ENCODE measurements at places on chromosomes 2 and 18.

DNA sequence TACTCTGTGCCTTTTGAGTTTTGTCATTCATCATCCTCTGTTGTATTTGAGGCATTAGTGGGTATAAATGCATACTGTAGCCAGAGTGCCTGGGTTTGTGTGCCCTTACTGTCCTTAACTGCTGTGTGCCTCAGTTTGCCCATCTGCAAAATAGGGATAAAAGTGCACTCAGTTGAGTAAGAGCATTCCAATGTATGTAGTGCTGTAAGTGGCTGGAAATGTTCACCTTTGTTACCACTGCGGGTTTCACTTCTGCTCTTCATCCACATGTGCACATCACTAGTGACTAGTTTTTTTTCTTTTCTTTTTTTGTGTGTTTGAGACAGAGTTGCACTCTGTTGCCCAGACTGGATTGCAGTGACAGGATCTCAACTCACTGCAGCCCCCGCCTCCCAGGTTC is 39.9 kb downstream of the PLEKHB2 start:
- no peak for DNase-seq

- no peak for DNase-seq
These were observed 17.5 kb downstream of the BZW1 start for GRCh38 chr2:200829258-200829655.

DNA sequence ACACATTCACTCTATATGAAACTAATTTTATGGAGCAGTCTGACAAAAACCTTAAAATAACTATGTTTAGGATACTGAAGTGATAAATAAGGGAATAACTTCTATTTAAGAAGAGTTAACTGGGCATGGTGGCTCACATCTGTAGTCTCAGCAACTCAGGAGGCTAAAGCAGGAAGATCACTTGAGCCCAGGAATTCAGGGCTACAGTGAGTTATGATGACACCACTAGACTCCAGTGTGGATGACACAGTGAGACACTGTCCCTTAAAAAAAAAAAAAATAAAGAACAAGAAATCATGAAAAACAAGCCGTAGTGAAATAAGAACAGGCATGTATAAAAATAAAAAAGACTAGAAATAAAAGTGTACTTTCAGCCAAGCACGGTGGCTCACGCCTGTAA is 82.0 kb downstream of the THADA start:
- no peak for DNase-seq

GRCh38 chr2:195899226-195899625 is 169.4 kb downstream of the DNAH7 start:
- peak; percentile 52 for DNase-seq

- DNase-seq, result no peak
These were observed 44.8 kb downstream of the INPP4A start for GRCh38 chr2:98489486-98489885.

GRCh38 chr18:46336278-46337111 is 232.3 kb downstream of the HAUS1 start:
- no peak for DNase-seq

- DNase-seq, result no peak
These were observed 67.7 kb downstream of the CLIP4 start for GRCh38 chr2:29182920-29183319.

DNA sequence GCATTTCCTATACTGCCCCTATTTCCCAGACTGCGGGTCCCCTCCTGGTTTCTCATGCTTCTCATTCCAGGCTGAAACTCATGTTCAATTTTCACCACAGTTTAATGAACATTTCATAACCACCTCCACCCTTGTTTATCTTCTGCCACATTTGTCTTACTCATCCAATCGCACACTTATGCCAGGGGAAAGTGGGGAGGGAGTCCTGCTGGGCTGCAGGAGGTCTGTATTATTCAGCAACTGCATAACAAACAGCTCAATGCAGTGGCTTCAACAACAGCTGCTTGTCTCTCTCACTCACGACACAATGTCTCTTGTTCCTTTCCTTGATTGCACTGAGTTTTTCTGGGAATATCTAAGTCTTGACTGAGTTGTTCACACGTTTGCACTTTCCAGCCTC is 106.0 kb downstream of the ZNF519 start:
- DNase-seq, result no peak

GRCh38 chr2:29573147-29573546 is 348.2 kb downstream of the ALK start:
- DNase-seq, result no peak

DNA sequence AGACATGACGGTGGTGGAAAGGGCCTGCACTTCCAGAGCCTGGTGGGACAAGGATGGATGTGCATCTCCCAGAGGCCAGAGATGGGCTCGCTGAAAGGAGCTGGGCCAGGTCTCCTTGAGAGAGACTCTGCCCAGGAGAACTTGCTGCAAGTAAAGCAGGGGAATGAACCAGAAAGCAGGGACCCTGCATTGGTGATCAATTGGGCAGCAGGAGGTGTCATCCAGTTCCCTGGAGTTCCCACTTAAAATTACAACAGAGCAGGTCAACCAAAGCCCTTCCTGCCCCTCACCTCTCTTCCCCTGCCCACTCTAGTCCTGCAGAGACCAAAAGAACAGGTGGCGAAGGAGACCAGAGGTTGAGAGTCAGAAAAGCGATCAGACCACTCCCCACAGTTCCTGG is 69.7 kb upstream of the CAB39 start:
- DNase-seq, result no peak

DNA sequence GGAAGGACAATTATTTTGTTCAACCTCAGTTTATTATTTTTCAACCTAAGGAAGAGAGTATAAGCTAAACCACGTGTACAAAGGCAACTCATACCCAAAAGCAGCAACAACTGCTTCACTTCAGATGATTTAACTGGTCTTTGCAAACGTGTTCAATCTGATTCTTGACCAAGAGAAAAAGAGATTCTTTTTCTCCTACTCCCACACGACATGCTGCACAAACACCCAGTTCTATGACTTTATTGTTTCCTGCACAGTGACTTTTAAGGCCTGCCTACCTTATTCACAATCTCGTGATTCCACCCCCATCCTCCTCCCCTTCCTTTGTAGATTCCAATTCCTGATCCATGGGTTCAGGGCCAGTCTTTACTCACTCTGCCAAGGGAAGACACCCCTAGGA is 1394.8 kb upstream of the ZEB2 start:
- DNase-seq, result no peak

- peak; percentile 97 for DNase-seq
These were observed 42.4 kb downstream of the THUMPD2 start for GRCh38 chr2:39736640-39737039.

GRCh38 chr2:183530333-183530901 is 406.2 kb downstream of the NUP35 start:
- no peak for DNase-seq

GRCh38 chr2:1972422-1972821 is 228.1 kb upstream of the PXDN start:
- peak; percentile 70 for DNase-seq

DNA sequence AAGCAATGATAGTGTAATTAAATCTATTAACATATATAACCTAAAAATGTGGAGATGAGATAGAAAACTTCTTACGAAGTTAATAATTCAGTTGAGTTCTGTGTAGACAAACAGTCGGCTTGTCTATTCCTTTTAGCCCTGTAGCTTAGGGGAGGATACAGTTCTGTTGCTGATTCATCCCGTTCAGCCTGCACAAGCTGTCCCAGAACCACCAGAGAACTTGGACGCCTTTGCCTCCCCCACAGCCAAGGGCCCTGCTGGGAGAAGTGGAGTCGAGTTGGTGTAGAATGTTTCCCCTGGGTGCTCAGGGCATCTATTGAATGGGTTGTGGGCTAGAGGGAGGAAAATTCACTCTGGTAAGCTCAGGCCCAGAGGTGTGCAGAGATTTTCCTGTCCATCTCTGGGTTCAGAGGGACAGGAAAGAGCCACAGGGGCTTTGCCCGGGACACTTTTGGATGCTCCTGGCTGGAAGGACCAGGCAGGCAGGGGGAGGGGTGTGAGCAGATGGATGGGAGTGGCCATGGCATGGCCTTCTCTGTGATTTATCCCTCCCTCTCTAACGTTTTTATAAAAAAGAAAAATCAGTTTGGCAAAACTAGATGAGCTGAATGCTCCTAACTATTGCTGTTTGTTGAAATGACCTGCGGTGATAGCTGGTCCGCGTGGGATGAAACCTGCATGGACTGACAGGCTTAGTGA is 42.8 kb upstream of the GALR1 start:
- DNase-seq, result peak; percentile 39

GRCh38 chr2:136693966-136694365 is 71.4 kb upstream of the THSD7B start:
- DNase-seq, result no peak

DNA sequence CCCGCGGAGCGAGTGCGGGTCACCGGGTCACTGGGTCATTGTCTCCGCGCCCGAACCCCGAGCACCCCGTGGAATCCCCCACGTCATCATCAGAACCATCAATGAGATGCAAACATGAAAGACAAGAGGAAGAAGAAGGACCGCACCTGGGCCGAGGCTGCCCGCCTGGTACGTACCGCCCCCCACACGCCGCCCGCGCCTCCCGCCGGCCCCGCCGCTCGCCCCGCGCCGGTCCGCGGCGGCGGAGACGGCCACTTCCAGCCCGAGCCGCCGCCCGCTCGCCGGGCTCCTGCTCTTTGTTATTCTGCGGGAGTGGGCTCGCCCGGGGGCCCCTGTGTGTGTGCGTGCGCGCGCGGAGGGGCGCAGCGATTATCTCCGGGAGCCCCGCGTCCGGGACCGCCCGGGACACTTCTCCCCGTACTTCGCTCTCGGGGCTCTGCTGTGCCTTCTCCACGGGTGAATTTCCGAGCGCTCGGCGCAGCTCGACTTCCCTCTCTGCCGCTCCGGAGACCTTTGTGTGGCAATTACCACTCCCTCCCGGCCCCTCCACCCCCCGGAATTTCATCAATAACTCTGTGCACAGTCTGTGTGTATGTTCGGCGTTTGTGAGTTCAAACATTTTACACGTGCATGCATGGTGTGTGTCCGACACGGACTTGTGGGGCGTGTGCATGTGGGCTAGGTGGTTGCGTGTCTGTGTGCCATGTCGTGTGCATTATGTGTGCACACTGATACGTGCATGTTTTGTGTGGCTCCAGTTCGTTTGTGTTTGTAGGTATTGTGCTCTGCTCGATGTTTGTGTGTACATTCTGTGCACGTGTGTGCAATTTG is 714 bp downstream of the ASXL3 start:
- peak; percentile 9 for DNase-seq

DNA sequence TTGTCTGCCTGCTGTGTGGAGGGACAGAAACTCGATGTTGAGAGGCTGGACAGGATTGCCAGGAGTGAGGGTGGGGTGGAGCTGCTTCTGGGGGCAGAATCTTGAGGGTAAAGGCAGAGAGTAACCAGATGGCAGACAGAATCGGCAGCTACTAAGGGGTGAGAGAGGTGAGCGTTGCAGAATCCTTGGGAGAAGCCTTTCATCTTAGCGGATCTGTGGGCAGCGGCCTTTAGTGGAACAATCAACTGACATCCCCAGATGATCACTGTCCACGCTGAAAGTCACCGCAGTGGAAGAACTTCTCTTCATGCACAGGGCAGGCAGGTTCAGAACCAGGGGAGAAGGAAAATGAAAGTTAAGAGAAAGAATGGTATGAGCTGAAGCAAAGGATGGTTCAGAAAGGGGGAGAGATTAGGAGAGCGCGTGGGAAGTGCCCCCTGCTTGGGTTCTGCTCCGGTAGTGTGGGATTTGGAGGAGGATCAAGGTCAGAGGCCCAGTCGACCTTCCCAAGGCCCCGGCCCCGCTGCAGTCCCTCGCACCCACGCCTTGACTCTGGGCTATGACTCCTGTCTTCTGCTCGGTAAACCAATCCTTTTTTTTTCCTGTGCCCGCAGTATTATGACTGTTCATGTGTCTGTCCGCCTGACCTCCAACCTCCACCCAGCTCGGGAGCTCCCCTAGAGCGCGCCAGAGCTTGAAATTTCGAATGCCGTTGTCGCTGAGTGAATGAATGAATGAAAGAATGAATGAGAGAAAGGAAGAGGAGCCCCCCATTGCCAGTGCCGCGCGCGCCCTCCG is 584 bp downstream of the BOLA3 start:
- no peak for DNase-seq

DNA sequence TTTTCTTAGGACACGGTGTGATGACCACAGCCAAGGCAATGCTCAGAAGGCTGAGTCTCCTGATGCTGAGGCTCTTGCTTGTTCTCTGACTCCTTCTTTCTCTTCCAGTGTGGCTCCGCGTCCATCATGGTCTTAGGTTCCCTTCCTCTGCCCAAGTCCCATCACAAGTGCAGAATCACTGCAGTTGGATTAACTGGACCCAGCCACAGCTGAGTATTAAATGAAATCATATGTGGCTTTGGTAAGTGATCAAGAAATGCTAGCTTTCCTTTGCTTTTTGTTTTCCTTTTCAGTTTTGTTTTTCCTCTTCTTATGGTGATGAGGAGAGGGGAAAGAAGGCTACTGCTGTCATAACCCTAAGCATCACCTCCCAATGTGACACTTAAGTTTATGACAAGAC is 375.8 kb downstream of the INSIG2 start:
- no peak for DNase-seq

DNA sequence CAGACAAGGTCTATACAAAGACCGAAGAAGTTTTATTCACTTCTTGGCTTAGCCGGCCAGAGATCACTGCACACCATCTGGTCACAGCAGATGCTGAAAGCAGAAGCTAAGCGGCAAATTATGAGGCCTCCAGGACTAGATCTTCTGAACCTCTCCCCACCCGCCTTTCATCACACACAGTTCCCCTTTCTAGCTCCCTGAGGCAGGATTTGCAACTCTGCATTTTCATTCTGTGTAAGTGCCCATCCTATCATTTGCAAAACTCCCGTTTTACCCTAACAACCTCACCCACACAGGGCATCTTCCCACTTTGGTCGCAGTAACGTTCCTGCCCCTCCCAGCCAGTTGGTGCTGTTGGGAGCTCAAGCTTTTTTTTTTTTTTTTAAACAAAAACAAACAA is 3.1 kb upstream of the MOB1A start:
- DNase-seq, result no peak

DNA sequence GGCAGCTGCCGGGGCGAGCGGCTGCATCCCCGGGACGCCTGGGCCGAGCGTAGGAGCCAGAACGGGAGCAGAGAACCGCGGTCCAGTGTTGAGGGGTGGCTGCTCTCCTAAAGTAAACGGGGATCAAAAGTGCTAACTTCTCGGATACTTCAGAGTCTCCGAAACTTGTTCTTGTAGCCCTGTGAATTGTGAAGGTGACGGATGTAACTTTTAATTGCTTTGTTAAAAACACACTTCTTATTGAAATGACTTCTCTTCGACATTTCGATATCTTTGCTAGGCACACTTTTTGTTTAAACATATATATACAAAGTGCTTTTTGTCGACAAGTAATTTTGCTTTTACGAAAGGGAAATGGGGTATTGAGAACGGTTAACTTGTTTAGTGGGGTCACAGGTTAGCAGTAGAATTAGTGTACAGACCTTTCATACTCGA is 540 bp downstream of the ATP9B start:
- peak; percentile 2 for DNase-seq

- no peak for DNase-seq
These were observed 142.2 kb downstream of the ESCO1 start for GRCh38 chr18:21458310-21458709.
